ENCODE measurements at places on chromosomes 11 and 22. TPM values are rescaled to one million over a fixed set of nuclear protein-coding genes. Genes with fewer than 3 reads are reported as not detected.

GRCh38 chr11:15754221-15754620 is 602.1 kb downstream of the SOX6 start:
- no peak overlapping the region for H3K4me3 ChIP-seq
- H3K4me1 ChIP-seq = peaks cover 3% of the 10 kb centered on the region
- H3K27ac ChIP-seq = no peak overlapping the region
- no peaks in the 10 kb centered on the region for H3K27me3 ChIP-seq
- DNase-seq = no peak

- no peak overlapping the region for H3K27ac ChIP-seq
- H3K36me3 ChIP-seq = no peaks in the 10 kb centered on the region
- H3K4me1 ChIP-seq = no peaks in the 10 kb centered on the region
- no peak for DNase-seq
- H3K27me3 ChIP-seq = no peaks in the 10 kb centered on the region
Measured at GRCh38 chr11:122676638-122677037, 21.1 kb downstream of the UBASH3B start.

DNA sequence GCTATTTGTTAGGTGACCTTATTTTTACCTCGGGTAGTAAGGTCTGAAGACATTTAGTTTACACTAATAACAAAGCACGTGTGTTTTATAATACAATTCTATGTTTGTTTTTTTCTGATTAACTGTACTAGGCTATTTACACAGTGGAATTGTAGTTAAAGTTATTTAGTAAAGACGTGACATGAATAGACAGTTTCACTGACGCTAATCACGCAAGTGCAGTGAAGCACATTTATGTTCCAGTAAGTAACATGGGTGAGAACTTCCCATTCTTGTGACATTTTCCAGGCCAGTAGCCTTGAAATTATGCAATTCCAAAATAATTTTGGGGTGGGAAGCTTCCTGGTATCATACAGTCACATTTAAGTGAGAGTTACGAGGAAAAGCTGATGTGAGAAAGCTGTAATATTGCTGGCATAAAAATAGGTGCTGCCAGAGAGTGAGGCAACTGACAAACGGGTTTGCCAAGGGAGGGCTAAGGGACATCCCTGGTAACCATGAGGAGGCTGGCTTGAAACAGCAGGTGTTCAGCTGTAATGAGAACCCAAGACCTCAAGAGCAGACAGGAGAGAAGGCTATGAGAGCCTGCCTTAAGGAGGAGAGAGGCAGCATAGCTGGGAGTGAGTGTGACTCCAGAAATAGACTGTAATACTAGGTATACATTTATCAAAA is 378.8 kb downstream of the DCDC1 start:
- no peak for DNase-seq
- no peaks in the 10 kb centered on the region for H3K27me3 ChIP-seq
- H3K4me1 ChIP-seq = peaks cover 2% of the 10 kb centered on the region
- H3K27ac ChIP-seq = no peak overlapping the region
- no peaks in the 10 kb centered on the region for H3K36me3 ChIP-seq

Gene PATE4
- total RNA-seq = not detected

DNA sequence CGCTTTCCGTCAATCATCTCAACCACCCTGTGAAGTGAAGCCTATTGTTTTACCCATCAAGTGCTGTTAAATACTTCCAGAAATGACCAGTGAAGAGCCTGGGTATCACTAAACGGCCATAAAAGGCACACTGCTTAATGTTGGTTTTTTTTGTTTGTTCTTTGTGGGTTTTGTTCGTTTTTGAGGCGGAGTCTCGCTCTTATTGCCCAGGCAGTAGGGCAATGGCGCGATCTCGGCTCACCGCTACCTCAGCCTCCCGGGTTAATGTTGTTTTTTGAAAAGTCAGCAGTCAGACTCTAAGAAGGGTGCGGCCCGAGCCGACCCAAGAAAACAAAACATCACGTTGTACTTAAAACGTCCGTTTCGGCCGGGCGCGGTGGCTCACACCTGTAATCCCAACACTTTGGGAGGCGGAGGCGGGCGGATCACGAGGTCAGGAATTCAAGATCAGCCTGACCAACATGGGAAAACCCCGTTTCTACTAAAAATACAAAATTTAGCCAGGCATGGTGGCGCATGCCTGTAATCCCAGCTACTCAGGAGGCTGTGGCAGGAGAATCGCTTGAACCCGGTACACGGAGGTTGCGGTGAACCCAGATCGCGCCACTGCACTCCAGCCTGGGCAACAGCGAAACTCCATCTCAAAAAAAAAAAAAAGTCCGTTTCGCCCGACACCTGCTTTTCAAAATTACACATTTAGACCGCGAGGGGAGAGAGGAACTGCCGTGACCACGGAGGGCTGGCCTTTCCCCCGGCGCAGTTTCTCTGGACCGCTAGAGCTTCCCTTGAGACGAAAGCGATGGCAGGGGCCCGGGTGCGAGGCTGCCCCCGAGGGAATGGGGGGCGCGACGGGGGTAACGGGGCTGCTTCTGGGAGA is 714 bp downstream of the CD59 start:
- peak; percentile 62 for DNase-seq
- H3K4me3 ChIP-seq = peak overlapping the region; percentile 88
- H3K4me1 ChIP-seq = peaks cover 9% of the 10 kb centered on the region
- H3K36me3 ChIP-seq = peaks cover 8% of the 10 kb centered on the region

DNA sequence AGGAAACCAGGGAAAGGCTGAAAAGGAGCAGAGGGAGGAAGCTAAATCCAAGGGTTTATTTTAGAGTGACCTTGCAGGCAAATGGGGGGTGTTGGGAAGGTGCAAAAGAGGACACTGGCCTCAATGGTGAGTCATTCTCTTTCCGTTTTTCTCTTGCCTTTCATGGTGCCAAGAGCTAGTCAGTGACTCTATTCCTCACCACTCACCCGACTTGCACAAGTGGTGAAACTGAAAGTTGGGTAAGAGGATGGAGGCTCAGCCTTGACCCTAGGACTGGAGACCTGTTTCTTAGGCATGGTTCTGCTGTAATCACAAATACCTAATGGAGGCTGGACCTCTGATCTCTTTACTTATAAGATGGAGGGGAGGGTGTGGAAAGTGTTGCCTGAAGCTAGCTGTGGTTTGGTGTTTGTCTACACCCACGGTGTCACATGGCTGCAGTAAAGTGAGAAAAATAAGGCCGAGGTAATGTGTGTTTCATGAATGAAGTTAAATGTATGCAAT is 67.3 kb upstream of the CREB3L1 start:
- no peak overlapping the region for H3K4me3 ChIP-seq
- no peak for DNase-seq
- no peaks in the 10 kb centered on the region for H3K36me3 ChIP-seq
- H3K27me3 ChIP-seq = no peaks in the 10 kb centered on the region
- no peak overlapping the region for H3K27ac ChIP-seq

- no peak overlapping the region for H3K4me3 ChIP-seq
- no peaks in the 10 kb centered on the region for H3K4me1 ChIP-seq
- H3K36me3 ChIP-seq = no peaks in the 10 kb centered on the region
- H3K27me3 ChIP-seq = no peaks in the 10 kb centered on the region
- no peak overlapping the region for H3K27ac ChIP-seq
- DNase-seq = no peak
Measured at GRCh38 chr11:105168457-105168856, 28.9 kb upstream of the CARD18 start.

DNA sequence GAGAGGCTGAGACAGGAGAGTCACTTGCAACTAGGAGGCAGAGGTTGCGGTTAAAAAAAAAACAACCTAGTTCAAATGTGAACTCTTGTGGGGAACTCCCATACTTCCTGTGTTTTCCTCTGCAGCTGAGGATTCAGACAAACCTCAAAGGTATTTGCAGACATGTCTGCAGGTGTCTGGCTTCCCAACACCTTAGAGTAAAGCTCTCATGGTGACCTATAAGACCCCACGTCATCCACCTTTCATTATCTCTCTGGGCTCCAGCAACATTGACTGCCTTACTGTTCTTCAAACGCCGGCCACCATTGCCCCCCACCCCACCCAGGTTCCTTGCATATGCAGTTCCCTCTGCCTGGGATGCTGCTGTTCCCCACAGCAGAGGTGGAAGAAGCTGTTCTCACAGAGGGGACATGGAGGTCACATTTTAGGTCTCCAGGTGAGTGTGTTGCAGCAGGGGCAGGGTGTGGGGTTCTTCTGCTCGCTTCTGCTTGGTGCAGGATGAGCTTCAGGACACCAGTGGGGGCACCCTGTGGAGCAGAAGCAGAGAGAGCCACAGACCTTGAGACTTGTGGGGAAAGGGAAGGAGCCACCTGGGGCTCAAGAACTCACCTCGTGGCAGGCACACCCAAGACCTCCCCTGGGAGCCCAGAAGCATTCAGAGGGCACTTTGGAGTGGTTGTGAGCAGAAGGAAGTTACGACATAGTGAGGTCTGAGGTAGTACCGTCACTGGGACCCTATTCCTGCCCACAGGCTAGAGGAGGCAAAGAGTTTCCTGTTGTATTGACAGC is 203.2 kb downstream of the CSNK2A3 start:
- no peaks in the 10 kb centered on the region for H3K27me3 ChIP-seq
- peak; percentile 21 for DNase-seq
- H3K4me3 ChIP-seq = no peak overlapping the region
- H3K36me3 ChIP-seq = no peaks in the 10 kb centered on the region

Gene SERHL2
- 14.3 TPM for total RNA-seq

DNA sequence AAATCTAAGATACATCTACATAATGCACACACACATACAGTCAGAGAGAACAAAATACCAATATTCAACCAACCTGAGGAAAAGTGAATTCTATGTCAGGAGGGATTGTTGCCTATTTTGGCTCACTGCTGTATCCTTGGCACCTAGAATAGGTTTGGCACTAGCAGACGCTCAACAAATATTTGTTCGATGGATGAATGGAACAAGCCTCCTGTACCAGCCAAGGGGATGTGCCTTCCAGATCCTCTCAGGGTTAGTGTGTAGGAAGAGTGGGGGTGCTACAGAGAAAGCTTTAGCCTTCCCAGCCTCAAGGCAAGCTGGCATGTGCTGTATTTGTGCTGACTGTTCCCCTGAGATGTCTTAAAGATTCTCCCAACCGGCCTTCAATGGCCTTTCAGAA is 23.3 kb upstream of the POU2AF1 start:
- H3K27ac ChIP-seq = no peak overlapping the region
- no peak overlapping the region for H3K4me3 ChIP-seq
- no peaks in the 10 kb centered on the region for H3K36me3 ChIP-seq
- H3K27me3 ChIP-seq = no peaks in the 10 kb centered on the region

- DNase-seq = no peak
- no peak overlapping the region for H3K27ac ChIP-seq
- H3K4me3 ChIP-seq = no peak overlapping the region
- H3K36me3 ChIP-seq = no peaks in the 10 kb centered on the region
- peaks cover 30% of the 10 kb centered on the region for H3K27me3 ChIP-seq
- H3K4me1 ChIP-seq = no peaks in the 10 kb centered on the region
Measured at GRCh38 chr22:26906464-26906863, 249.1 kb downstream of the MIAT start.

Gene MS4A6A
- not detected for total RNA-seq

Gene OR4D5
- not detected for total RNA-seq

GRCh38 chr11:90310210-90310609 is 87.4 kb upstream of the CHORDC1 start:
- no peaks in the 10 kb centered on the region for H3K4me1 ChIP-seq
- no peaks in the 10 kb centered on the region for H3K36me3 ChIP-seq
- no peak for DNase-seq
- no peak overlapping the region for H3K4me3 ChIP-seq
- H3K27ac ChIP-seq = no peak overlapping the region

DNA sequence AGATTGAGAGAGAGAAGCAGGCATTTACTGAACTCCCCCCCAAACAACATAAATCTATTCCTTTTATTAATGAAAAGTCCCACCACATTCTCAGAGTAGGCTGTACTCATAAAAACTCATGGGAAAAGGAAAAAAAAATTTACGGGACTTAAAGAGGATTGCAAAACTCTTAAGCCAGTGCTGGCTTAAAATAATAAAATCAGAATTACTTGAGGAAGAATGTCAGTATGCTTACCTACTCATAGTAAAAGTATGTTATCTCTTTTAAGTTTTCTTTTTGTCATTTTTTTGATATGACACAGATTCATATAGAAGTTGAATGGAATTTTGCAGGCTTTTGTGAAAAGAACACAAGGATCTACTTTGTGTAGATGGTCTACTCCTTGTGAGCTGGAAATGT is 126.3 kb downstream of the LUZP2 start:
- H3K27ac ChIP-seq = no peak overlapping the region
- peaks cover 4% of the 10 kb centered on the region for H3K4me1 ChIP-seq
- no peak overlapping the region for H3K4me3 ChIP-seq
- no peaks in the 10 kb centered on the region for H3K27me3 ChIP-seq

Gene ZMAT5
- 28.9 TPM for total RNA-seq

DNA sequence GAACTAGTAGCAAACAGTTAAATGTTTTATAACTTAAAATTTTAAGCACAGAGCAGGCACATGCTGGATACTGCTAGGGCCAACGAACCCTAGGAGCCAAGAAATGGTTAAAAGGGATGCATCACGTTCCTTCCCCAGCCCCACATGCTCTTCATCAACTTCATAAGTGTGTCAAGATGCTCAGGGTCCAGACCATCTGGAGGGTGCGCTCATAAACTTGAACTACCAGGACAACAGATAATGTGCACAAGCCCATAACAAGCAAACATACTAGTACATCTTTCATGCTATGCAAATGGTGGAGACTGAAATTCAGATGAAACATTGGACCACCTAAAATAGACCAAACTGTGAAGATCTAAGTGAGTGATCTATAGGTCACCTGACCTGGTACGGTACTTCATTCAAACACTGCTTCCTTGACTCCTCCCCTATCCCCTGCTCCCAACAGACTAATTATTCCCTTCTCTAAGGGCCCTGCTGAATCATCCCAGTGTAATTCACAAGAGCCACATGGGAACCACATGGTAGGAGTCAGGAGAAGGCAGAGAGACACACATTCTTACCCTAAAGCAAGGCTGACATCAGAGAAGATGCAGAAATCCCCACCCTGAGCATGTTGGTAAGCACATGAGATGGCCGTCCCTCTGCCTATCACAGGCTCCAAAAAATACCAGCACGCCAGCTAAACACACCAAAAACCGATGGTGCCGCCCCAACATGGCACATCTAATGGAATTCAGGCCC is 83.9 kb downstream of the ETS1 start:
- H3K27me3 ChIP-seq = no peaks in the 10 kb centered on the region
- H3K4me3 ChIP-seq = no peak overlapping the region
- no peak for DNase-seq
- H3K36me3 ChIP-seq = no peaks in the 10 kb centered on the region

DNA sequence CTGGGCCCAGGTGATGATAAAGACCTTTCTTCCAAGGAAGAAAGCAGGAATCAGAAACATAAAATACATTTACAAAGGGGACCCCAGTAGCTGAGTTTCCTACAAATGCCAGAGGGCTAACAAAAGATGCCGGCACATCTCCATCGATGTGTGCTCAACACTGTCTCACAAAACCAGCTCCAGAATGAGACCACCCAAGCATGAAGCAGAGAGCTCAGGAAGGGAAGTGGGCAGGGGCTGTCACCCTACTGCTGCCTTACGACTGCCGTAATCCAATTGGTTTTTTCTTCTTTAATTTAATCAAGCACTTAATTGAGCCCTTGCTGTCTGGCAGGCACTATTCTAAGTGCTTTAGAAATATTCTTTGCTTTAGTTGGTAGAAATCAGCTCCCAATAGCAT is 26.1 kb downstream of the SMCO4 start:
- no peaks in the 10 kb centered on the region for H3K27me3 ChIP-seq
- H3K4me3 ChIP-seq = no peak overlapping the region

Gene PARVG
- total RNA-seq = 0.18 TPM
